ENCODE measurements at places on chromosomes 7 and 10.

DNA sequence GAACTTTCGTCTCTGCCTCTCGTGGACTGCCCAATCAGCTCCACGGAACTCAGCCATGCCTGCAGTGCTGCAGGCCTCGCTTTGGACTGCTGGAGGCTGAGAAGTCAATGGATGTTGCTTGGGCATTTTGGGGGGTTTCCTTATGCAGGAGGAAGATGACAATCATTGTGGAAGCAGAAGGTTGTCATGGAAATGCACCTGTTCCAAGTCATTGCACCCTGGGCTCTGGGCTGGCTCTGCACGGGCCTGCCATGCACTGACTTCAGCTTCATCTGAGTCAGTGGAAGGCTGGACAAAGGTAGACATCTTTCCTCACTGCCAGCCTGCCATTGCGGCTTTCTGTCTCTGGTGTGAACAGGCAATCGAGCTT lies 217.3 kb downstream of the RPS24 start:
- DNase-seq = no peak

DNA sequence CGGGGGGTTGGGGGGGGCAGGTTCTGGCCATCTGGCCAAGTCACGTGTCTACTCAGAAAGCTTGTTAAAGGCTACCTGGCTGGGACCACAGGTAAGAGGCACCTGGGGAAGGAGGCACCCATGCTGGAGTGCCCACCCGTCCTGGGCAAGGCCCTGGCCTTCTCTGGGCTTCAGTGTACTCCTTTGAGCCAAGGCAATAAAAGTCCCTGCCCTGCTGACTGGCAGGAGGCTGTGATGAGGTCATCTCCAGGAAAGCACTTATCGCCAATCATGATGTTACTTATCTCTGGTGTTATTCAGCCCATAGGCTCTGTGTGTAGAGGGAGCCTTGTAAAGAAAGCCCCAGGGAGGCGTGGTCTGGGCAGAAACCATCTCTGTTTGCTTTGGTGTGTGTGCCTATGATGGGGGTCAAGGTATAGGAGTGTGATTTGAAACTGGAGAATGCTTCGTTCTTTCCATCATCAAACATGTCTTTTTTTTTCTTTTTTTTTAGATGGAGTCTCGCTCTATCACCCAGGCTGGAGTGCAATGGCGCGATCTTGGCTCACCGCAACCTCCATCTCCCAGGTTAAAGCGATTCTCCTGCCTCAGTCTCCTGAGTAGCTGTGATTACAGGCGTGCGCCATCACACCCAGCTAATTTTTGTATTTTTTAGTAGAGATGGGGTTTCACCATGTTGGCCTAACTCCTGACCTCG lies 2.5 kb upstream of the CLDN4 start:
- DNase-seq = peak; percentile 60

DNA sequence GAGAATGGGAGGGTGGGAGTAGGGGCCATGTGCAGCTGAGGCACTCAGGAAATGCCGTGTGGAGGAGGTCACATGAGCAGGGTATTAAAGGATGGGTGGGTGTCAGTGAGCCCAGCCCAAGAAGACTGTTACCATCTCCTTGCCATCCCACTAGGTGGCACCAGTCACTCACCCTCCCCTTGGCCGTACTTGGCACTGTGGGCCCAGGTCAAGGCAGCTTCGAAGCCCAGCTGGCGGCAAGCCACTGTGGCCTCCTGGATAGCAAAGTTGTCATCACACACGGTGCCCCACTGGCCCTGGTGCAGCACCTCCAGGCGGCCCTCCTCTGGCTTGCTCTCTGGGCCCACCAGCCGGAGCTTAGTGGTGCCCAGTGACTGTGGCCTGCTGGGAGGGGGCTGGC lies 5.4 kb downstream of the LOXL4 start:
- peak; percentile 53 for DNase-seq

DNA sequence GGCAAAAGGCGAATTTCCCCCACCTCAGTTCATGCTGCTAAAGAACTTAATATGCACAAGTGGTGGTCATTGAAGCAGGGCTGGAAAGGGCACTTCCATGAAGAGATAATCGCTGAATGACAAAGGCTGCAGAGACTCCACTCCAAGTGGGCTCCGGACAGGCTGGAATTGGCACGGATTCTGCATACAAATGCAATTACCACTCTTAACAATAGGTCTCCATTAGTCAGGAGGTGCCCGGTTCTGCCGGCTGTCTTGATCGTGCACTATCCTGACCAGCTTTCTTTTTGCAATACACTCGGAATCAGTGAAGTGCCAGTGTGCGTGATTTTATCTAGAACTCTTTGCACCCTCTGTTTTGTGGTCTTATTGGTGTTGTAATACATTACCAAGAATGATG lies 49.7 kb downstream of the INSYN2A start:
- no peak for DNase-seq

DNA sequence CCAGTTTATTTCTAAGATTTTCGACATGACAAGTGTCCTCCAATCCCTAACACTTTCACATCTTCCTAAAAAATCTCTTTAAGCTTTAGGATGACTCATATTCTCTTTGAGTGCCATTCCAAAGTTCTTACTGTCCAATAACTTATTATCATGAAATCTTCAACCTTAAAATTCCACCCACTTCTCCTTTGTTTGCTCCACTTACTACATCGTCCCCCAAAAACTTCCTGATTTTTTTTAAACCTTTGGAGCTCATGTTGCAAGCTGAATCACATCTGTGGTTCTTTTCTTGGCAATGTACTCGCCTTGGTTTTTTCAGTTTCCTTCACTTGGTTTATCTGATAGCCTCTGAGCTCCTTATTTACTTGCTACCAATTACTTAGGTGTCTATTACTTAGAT lies 39.2 kb upstream of the JCAD start:
- DNase-seq = no peak

DNA sequence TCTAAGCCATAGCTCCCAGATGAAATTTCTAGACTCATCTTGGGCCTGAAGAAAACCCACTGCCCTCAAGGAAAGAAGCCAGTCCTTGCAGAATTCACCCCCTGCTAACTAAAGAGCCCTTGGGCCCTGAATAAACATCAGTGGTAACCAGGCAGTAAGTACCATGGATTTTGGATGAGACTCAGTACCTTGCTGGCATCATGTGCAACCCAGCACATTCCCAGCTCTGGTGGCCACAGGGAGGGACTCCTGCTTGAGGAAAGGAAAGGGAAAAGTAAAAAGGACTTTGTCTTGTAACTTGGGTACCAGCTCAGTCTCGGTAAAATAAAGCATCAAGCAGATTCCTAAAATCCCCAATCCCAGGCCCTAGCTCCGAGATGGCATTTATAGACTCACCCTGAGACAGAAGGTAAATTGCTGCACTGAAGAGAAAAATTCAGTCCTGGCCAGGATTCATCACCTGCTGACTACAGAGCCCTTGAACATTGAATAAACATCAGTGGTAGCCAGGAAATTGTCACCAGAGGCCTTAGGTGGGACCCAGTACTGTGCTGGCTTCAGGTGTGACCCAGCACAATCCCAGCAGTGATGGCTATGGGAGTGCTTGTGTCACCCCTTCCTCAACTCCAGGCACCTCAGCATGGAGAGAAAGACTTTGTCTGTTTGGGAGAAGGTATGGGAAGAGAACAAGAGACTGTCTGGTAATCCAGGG lies 31.2 kb upstream of the SFTPD start:
- no peak for DNase-seq

GRCh38 chr7:53596230-53596629 lies 560.8 kb downstream of the POM121L12 start:
- no peak for DNase-seq

DNA sequence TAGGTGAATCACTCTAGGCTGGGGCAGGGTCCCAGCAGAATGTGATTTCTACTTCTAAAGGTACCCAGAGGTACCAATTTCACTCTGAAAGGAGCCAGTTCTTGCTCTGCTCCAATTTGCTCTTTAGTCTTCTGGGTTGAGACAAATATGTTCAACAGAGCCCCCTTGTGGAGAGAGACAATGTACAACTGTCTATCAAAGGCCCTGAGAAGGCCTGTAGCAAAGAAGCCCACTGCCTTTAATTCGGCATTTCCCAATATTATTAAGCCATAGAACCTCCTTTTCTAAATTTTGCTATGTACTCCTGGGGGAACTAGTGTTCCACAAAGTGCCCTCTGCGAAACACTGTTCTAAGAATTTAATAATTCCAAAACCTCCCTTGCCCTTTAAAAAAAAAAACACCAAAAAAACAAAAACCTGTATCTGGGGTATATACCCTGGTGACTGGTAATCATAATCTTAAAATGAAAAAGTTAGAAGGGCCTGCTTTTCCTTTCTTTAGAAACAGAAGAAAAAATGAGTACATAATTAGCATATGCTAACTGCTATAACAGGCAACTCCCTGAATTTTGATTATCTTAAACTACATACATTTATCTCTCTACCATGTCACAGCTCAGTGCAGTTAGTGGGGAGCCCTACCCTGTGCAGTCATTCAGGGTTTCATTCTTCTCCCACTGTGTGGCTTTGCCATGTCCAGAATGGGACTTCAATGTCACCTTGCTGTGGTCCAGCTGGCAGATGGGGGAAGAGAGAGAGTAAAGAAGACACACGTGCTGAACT lies 160.9 kb upstream of the BMPER start:
- peak; percentile 61 for DNase-seq

DNA sequence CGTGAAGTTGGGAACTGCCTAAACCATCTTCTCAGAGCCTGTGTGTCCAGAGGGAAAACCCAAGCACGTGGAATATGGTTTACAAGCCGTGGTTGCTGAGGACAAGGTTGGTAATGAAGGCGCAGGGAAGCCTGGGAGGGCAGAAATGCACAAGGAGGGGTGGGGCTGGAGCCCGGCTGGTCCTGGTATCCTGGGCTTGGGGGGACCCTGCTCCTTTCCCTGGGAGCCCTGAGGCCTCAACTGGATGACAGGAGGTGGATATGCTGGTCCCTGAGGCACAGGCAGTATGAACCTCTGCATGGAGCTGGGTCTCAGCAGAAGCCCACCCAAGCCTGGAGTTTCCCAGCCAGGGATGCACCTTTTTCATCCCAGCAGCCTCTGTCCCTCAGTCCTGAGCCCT lies 80.3 kb upstream of the RET start:
- DNase-seq = no peak

DNA sequence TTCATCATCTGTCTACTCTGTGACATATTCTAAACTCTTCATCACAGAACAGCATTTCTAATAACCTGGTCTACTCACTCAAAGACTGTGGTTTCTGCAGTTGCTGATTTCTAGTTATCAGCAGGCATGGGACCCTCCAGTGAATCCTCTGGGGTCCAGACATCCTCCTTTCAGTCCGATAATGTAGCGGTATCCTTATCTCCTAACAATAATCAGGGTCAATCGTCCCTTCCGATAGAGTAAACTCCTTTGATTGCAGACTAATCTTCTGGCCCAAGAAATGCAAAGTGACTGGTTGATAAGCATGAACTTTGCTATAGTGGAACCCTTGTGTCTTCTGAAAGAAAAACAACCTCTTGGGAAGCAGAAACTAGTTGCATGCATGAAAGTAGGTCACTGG lies 1209.8 kb upstream of the CELF2 start:
- DNase-seq = no peak

- no peak for DNase-seq
Measured at GRCh38 chr10:14450041-14450491, 119.3 kb upstream of the FRMD4A start.

- no peak for DNase-seq
Measured at GRCh38 chr10:61989995-61990760, 88.7 kb downstream of the ARID5B start.

DNA sequence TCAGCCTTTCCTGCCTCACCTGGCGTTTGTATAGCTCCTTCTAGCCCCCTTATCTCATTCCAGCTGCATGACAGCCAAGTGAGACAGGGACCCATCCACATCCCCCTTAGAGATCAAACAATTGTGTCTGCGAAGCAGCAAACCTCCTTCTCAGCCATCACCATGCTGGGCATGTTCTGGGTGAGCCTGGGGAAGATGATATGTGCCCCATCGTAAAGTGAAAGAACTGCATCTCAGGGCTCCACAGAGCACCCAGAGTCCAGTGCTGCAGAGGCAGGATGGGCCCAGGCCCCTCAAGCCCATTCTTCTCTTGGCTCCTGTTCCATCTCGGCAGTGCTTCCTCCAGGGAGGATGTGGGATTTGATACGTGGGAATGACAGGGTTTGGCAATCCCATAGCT lies 43.2 kb downstream of the FIGNL1 start:
- no peak for DNase-seq

DNA sequence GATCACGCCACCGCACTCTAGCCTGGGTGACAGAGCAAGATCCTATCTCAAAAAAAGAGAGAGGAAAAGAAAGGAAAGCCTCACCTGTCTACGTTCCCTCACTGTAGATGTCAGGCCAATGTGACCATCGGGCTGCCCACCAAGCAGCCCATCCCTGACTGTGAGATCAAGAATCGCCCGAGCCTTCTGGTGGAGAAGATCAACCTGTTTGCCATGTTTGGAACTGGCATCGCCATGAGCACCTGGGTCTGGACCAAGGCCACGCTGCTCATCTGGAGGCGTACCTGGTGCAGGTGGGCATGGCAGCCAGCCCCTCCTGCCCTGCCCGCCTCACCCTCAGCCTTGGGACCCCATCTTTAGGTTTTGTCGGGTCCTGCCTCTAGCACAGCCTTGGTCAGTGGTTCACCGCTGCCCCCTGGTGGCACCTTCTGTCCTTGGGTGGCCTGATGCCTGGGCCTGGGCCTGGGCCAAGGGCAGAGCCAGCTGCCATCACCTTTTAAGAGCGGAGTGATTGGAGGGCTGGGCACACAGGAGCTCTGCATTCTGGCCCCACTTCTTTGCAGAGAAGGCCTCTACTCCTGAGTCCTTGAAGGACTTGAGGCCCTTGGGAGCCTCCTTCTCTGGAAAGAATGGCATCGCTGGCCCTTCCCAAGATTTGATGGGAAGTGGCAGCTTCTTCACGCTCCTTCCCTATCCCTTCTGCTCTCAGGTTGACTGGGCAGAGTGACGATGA lies 14.4 kb upstream of the AHCYL2 start:
- peak; percentile 83 for DNase-seq

DNA sequence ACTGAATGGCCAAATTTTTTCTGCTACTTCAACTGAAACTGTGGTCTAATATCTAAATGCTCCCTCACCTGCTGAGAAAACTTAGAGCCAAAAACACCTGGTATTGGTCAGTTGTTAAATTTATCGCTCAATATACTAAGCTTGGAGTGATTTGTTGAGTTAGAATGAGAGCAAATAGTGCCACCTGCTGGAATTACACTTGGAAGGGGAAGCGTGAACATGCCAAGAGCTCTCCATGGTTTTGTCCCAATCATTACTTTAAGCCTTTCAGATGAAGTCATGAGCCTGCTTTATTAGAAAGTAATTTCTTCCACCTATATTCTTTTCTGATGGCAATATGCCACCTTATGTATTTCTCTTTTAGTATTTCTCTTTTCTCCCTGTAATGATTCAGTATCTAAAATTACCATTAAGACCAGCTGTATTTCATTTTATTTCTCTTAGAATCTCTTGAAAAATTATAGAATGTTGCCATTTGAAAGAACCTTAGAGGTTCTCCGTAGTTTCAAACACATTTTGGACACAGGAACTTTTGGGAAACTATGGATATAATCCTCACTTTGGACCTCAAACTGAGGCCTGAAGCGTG lies 447.8 kb upstream of the C7orf33 start:
- peak; percentile 65 for DNase-seq

DNA sequence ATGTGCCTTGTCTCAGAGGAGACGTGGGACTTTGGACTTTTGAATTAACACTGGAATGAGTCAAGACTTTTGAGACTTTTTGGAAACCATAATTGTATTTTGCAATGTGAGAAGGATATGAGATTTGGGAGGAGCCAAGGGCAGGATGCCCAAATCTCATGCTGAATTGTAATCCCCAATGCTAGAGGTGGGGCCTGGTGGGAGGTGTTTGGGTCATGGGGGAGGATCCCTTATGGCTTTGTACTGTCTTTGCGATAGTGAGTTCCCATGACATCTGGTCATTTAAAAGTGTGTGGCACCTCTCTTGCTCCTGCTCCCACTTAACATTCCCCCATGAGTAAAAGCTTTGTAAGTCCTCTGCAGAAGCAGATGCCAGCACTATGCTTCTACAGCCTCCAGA lies 39.2 kb downstream of the DNAJC9 start:
- no peak for DNase-seq
